ENCODE measurements at places on chromosomes 7 and 10. TPM values are rescaled to one million over a fixed set of nuclear protein-coding genes. Genes with fewer than 3 reads are reported as not detected.

GRCh38 chr10:121236621-121237020 lies 361.6 kb downstream of the FGFR2 start:
- DNase-seq: no peak

- DNase-seq: no peak
Measured at GRCh38 chr7:42907316-42907715, 4.6 kb downstream of the C7orf25 start.

- no peak for DNase-seq
Measured at GRCh38 chr7:87712571-87712970, 84.4 kb downstream of the RUNDC3B start.

- DNase-seq: peak; percentile 80
Measured at GRCh38 chr10:98080494-98080893, 50.1 kb upstream of the CRTAC1 start.

GRCh38 chr10:94085288-94085687 lies 91.6 kb downstream of the PLCE1 start:
- no peak for DNase-seq

DNA sequence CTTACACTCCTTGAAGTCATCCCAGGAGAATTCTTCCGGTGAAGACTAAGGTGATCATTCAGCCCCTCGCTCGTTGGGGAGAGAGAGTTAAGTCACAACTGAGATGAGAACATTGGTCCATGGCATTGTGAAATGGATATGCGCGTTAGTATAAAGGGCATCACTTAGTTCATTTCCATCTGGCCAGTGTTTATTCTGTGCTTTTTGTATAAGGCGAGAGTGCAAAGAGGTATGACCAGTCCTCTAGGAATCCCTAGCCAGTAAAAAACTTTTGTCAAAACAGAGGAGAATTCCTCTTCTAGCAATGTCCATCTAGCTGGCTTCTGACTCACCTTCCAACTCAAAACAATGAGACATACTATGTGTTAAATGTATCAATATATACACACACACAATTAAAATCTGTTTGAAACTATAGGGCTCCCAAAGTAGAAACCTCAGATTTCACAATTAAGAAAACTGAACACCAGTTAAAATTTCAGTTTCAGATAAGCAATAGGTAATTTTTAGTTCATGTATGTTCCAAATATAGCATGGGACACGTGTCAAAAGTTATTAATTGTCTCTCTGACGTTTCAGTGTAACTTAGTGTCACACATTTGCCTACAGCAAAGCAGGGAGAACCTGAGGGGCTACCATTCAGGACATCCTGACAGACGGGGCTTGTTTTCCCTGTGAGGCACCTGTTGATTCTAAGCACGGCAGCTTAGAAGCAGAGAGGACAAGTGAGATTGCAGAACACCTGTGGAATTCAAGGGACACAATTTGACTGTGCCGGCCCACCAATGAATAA lies 158.9 kb downstream of the KLF6 start:
- no peak for DNase-seq

- no peak for DNase-seq
Measured at GRCh38 chr10:45325116-45325515, 9.7 kb upstream of the OR13A1 start.

GRCh38 chr7:9125246-9125645 lies 691.8 kb downstream of the NXPH1 start:
- no peak for DNase-seq

- no peak for DNase-seq
Measured at GRCh38 chr10:32072025-32072800, 16.0 kb upstream of the KIF5B start.

DNA sequence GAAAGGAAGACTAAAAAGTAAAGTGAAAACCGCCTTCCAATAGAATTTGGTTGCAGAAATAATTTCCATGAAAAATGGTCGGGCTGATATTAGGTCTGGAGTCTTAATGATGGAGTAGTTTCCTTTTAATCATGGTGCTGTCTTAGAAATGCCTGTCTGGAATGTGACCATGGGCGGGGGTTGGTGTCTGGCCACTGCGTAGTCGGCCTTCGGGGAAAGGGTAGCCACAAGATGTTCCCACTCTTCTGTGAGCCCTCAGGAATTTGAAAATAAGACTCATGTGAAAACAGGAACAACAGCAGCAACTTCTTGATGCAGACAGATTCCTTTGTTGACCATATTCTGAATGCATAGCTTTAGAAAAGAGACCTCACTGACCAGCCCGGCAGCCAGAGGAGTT lies 176.8 kb downstream of the KIAA1217 start:
- no peak for DNase-seq

DNA sequence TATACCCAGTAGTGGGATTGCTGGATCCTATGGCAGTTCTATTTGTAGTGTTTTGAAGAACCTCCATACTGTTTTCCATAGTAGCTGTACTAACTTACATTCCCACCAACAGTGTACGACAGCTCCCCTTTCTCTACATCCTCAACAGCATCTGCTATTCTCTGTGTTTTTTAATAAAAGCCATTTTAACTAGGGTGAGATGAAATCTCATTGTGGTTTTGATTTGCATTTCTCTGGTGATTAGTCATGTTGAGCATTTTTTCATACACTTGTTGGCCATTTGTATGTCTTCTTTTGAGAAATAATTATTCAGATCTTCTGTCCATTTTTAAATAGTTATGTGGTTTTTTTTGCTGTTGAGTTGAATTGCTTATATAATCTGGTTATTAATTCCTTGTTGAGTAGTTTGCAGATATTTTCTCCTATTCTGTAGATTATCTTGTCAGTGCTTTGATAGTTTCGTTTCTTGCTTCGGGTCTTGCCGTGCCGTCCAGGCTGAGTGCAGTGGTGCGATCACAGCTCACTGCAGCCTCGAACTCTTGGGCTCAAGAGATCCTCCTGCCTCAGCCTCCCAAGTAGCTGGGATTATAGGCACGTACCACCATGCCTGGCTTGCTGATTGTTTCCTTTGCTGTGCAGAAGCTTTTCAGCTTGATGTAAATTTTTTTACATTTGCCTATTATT lies 12.0 kb downstream of the MTG1 start:
- no peak for DNase-seq

DNA sequence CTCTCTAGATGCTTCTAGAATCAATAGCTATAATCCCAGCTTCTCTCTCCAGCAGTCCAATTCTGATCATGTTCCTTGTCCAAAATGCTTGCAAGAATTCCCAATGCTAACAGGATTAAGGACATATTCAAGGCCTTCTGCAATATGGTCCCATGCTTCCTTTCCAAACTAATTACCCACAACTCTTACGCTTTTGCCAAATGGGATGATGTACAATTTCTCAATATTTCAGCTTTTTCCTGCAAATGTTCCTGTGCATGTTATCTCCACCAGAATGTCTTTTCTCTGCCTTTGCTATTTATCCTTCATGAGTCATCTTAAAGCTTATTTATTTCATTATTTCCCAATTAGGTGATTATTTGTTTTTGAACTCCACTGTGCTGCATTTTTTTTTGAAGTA lies 556.4 kb downstream of the SORCS1 start:
- no peak for DNase-seq

DNA sequence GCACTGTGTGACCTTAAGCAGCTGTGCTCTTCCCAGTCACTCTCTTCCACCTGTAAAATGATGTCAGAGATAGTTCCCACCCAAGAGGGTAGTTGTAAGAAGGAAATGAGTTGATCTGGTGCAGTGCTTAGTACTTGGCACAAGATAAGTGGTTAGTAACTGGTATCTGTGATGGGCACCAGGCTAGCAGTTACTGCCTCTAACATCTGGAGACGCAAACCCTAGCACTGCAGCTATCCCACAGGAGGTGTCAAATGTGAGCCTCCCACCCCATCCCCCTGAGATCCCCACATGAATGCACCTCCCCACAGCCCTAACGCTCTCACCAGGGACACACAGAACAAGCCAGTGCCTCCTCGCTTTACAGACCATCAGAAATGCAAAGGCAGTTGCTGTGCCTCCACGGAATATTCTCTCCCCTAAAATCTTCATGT lies 72.0 kb downstream of the KCNMA1 start:
- no peak for DNase-seq

DNA sequence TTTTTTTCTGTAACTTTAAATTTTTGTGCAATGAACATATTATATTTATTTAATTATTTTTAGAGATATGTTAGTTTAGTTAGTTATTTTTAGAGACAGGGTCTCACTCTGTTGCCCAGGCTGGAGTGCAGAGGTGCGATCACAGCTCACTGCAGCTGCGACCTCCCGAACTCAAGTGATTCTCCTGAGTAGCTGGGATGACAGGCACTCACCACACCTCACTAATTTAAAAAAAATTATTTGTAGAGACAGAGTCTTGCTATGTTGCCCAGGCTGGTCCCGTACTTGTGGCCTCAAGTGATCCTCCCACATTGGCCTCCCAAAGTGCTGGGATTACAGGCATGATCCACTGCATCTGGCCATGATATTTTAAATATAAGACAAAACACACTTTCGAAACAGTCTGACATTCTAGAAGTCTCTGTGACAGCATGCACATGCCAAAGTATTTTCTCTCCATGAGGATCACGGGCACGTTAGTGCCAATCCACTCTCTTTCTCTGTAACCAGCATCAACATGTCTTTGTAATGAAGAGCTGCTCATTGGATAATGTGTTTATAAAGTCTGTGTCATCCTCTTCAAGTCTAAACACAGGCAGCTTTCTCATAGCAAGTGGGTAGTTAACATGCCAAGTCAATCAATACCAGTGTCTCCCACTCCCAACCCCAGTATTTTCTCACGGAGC lies 137.4 kb downstream of the GLI3 start:
- no peak for DNase-seq

GRCh38 chr10:16392531-16393069 lies 44.2 kb upstream of the PTER start:
- no peak for DNase-seq

- no peak for DNase-seq
Measured at GRCh38 chr7:129643550-129644170, 32.1 kb downstream of the NRF1 start.

- no peak for DNase-seq
Measured at GRCh38 chr10:71082960-71083715, 129.2 kb upstream of the UNC5B start.

GRCh38 chr7:104363355-104363754 lies 35.0 kb downstream of the LHFPL3 start:
- DNase-seq: no peak

GRCh38 chr10:59126991-59127390 lies 49.5 kb upstream of the PHYHIPL start:
- DNase-seq: no peak

GRCh38 chr10:71343392-71343773 lies 24.3 kb downstream of the SLC29A3 start:
- no peak for DNase-seq

DNA sequence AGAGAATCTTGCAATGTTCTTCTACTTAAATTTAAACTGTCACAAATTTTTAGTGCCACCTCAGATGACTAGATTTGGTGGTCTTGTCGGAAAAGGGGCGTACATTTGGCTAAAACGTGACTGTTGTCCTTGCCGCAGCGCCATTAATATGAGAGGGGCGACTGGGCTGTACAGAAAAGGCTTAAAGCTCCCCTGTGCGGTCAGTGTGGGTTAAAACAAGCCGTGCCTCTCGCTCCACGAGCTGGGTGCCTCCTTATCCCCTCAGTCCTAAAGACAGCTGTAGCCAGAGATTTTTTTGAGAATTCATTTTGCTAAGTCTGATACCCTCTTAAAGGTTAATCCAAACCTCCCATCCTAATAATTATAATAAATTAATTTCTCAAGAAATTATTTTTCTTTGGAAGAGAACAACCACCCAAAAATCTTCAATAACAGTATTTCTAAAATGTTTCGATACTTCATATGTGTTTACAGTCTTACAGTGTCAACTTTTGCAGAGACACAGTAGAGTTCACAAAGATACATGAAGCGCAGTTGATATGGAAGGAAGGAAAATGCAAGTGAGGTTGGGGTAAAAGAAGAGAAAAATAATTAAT lies 68.6 kb downstream of the C7orf25 start:
- DNase-seq: no peak

GRCh38 chr10:99595236-99595635 lies 25.0 kb downstream of the SLC25A28 start:
- DNase-seq: no peak

DNA sequence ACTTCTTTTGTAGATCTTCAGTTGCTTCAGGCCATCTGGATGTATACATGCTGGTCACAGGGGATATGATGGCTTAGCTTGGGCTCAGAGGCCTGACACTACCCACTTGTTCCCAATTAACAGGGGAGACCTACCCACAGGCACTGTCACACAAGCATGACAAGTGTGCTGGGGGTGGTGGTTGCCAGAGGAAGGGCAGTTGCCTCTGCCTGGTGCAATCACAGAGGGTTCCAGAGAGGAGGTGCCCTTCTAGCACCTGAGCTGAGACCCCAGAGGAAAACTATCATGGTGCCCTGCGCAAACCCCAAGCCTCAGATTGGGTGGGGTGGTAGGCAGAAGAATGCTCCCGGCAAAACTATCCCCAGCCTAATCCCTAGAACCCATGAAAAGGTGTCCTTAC lies 65.6 kb upstream of the NANOS1 start:
- DNase-seq: peak; percentile 31

ZNF862 gene
- 26.8 TPM for total RNA-seq

INMT gene
- 5.4 TPM for total RNA-seq

WDR86 gene
- not detected for total RNA-seq

ESYT2 gene
- 80.3 TPM for total RNA-seq

NRCAM gene
- 5.4 TPM for total RNA-seq

GPR26 gene
- total RNA-seq: not detected

GRID1 gene
- total RNA-seq: 1.4 TPM

COL13A1 gene
- total RNA-seq: 1.3 TPM

METTL27 gene
- total RNA-seq: 7.4 TPM

FANK1 gene
- 4.6 TPM for total RNA-seq
